Muscle of leg (tissue), 16 donors: ENCODE measurements at places on chromosomes 5 and 9. TPM values are rescaled to one million over a fixed set of nuclear protein-coding genes. Genes with fewer than 3 reads are reported as not detected.

DRD1 gene
- 0.16 TPM for polyA plus RNA-seq

ADAMTS13 gene
- polyA plus RNA-seq: 10.4 TPM

KDM3B gene
- polyA plus RNA-seq: 54.8 TPM

CTNNAL1 gene
- 31.5 TPM for polyA plus RNA-seq

PCDHA9 gene
- not detected for polyA plus RNA-seq

MARCOL gene
- not detected for polyA plus RNA-seq

- peak; percentile 95 for DNase-seq
Observed at GRCh38 chr5:112160652-112161391, 258.3 kb downstream of the EPB41L4A start.

DNA sequence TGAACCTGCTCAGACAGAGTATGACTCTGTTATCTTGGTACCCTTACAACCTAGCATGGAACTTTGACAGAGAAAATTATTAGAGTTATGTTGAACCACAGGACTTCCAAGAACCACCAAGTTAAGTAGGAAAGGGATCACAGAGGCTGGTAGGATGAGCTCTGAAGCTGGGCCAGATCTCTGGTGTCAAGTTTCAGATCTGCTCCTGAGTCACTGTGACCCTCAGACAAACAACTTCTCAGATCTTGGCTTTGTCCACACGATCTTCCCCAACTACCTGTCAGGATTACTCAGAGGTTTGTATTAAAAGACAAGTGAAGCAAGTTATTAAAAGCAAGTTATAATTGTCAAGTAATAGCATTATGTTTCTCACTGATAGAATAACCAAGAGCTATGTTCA lies 189.0 kb downstream of the SEC61B start:
- DNase-seq: no peak

GRCh38 chr5:74945561-74946165 lies 79.5 kb upstream of the FAM169A start:
- no peak for DNase-seq

GRCh38 chr5:60366489-60366888 lies 333.5 kb downstream of the DEPDC1B start:
- no peak for DNase-seq

DNA sequence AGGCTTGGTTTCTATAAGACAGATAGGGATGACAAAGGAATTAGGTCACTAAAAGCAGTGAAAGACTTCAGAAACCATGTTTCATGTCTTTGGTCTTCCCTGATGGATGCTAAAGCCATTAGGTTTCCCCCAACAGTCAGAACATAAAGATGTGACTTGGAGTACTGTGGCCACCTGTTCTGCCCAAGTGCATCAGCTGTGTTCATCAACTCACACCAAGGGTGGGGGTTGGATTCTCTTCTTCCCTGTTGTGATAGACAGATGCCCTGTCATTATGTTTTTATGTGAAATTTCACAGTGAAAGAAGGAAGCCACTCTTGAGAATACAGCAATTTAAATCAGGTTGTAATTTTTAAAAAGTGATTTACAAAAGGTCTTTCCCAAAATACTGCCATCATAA lies 196.8 kb downstream of the SH3GL2 start:
- DNase-seq: no peak

- DNase-seq: peak; percentile 85
Observed at GRCh38 chr5:139273572-139274289, 19.8 kb upstream of the MATR3 start.

- DNase-seq: peak; percentile 87
Observed at GRCh38 chr5:9653811-9654210, 23.7 kb upstream of the TAS2R1 start.

GRCh38 chr9:70012569-70012968 lies 31.1 kb upstream of the MAMDC2 start:
- no peak for DNase-seq

DNA sequence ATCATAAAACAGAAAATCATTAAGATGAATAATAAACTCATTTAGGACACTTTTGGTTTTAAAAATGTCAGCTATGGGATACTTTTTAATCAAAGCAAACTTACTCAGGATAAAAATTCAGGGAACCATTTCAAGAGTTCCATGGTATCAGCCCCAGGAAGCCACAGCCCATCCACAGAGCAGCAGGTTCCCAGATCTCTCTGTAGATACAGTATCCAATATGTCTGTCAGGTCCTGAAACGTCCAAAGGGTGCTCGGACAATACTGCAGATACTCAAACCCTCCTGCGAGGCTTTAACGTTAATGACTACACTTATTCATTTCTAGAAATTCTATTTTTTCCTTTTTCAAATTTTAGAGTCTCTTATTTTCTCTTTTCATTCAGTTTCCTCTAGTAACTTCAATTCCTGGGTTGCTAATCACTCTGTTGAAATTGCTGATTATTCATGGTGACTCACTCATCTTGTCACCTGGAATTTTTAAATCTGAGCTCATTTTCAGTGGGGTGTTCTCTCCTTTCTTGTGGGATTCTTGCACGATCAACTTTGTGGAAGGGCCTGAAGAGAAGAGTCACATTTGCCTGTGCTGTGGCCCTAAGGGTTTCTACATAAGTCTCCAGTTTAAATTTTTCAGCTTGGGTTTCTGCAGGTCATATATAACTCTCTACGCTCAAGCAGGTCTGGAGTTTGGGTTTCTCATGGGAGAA lies 435.8 kb downstream of the CTNND2 start:
- DNase-seq: no peak

DNA sequence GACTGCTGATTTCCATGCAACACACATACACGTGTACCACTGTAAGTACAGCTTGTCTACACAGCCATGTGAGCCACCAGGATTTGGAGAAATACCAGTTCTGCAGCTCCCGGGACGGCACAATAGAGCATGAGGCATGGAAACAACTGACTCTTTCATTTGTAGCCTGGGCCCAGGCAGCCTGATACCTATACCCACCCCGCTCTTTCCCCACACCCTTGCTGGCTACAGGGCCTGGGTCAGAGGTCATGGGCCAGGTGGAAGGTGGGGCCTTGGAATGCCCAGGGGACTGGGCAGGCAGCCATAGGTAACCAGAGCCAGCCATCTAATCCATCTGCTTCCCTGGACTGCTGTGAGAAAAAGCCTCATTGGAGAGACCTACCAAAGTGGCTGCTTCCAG lies 39.0 kb upstream of the ZSWIM6 start:
- DNase-seq: no peak

GRCh38 chr5:76716456-76717157 lies 681 bp downstream of the F2R start:
- DNase-seq: peak; percentile 39

GRCh38 chr5:10034001-10034400 lies 215.7 kb downstream of the ATPSCKMT start:
- DNase-seq: peak; percentile 60

DNA sequence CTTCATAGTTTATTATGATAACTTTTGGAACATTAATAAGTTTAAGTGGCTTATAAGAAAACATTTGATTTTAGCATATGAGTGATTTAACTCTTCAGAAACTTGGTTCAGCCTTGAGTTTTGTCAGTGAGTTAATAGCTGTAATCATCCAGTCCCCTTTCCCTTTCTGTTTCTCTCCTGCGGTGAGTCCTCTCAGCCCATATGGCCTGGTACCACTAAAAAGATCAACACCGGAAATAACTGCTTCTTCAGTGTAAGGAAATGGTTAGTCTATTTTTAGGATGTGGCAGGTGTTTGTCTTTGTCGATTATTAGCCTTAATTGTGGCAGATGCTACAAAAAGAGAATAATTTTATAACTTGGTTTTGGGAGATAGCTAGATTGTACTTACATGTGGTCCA lies 120.2 kb upstream of the GRHPR start:
- no peak for DNase-seq

GRCh38 chr5:100909034-100909433 lies 6.0 kb upstream of the ST8SIA4 start:
- no peak for DNase-seq
